ENCODE measurements at places on chromosomes 3 and 15.

- no peak for DNase-seq
Observed at GRCh38 chr15:98745650-98746374, 97.5 kb downstream of the IGF1R start.

DNA sequence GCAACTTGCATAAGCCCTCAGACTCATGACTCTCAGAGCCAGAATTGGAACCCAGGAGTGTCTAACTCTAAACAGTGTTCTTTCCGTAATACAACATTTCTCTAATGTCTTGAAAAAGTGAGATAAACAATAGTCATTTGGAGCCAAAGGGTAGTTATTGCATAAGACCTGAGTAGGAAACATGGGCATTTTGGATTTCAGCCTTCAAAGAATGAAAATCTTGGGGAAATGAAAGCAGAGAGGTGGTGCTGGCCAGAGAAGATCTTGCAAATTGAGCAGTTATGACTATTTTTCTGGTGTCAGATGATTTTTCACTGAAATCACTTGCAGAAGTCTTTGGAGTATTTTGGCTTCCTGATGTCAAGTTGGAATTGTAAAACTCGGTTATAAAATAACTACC is 379.4 kb downstream of the DIPK2A start:
- no peak for DNase-seq

GRCh38 chr3:108152274-108152673 is 61.4 kb upstream of the CD47 start:
- DNase-seq, result no peak

DNA sequence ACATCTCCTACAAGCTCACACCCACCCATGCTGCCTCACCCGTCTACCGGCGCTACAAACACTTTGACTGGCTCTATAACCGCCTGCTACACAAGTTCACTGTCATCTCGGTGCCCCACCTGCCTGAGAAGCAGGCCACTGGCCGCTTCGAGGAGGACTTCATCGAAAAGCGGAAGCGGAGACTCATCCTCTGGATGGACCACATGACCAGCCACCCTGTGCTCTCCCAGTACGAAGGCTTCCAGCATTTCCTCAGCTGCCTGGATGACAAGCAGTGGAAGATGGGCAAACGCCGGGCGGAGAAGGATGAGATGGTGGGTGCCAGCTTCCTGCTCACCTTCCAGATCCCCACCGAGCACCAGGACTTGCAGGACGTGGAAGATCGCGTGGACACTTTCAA is 2.1 kb downstream of the SNX33 start:
- no peak for DNase-seq

- no peak for DNase-seq
Observed at GRCh38 chr15:81859737-81860516, 185.9 kb downstream of the MEX3B start.

DNA sequence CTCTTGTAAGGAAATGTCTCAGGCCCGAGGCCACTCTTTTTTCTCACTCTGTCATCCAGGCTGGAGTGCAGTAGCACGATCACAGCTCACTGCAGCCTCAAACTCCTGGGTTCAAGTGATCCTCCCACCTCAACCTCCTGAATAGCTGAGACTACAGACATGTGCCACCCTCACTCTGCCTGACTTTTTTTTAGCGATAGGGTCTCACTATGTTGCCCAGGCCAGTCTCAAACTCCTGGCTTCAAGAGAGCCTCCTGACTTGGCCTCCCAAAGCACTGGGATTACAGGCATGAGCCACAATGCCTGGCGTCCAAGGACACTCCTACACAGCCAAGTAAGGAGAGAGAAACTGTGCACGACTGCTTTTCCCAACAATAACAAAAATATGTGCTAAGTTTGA is 7.6 kb downstream of the ZNF445 start:
- no peak for DNase-seq

- DNase-seq, result no peak
Observed at GRCh38 chr3:61114316-61114953, 136.8 kb downstream of the FHIT start.

DNA sequence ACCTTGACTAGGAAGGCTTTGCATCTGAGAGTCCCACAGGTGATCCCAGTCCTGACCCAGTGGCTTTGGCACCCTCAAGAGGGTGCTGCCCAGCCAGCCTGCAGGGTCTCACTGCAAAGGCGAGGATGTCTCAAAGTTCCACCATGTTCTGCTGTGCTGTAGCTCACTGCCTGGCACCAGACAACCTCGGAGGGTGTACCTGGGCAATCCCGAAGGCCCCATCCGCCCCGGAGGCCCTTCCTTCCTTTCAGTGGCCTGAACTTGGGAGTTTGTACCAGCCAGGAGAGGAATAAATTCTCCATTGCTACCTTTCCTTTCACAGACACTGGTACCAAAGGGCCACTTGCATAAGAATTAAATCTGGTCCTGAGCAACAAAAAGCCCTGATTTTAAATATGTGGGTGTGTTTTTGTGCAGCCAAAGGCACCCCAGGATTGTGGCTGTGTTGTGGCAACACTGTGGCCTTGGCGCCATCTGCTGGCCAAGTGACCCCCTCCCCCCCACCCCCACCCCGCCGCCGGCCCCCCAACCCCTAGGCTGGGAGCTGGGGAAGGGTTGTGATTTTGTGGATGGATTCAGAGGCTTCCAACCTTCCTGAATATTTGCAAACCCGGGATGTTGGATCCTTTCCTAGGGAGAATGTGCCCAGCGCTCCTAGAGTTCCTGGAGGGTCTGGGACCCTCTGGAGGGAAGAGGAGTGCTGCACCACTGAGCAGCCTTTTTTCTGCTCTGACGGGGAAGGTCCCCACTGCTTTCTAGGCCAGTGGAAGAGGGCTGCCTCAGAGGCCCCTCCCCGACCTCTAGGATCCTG is 9.7 kb upstream of the PTPN23 start:
- no peak for DNase-seq

GRCh38 chr3:185722881-185723280 is 102.0 kb downstream of the IGF2BP2 start:
- DNase-seq, result no peak

- DNase-seq, result no peak
Observed at GRCh38 chr3:49644684-49645083, 29.5 kb upstream of the APEH start.

GRCh38 chr3:153070511-153070868 is 91.5 kb upstream of the RAP2B start:
- DNase-seq, result no peak

- DNase-seq, result peak; percentile 44
Observed at GRCh38 chr3:121648219-121648958, 12.3 kb downstream of the HCLS1 start.

GRCh38 chr3:12974334-12974733 is 98.9 kb downstream of the IQSEC1 start:
- no peak for DNase-seq

DNA sequence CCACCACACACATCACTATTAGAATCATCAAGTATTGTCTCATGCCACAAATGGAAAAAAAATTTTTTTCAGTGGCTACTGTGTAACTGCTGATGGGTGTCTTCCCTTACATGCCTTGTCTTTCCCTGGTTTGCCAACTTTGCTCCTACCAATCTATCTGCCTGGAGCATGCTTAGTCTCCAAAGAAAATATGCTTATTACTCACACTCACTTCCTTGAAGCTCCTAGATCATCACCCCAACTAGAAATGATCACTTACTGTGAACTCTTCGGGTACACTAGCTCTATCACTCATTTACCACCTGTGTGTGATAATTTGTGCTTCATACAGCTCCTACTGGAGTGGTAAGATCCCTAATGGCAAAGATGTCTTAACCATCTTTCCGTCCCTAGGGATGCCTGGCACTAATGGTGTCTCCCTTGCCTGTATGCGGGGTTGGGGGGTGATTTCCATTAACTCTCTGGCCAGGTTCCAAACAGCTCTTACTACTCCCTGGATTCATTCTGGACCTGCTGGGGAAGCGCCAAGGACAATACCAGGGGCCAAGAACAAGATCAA is 799 bp downstream of the VPS33B start:
- DNase-seq, result no peak

GRCh38 chr3:41651718-41652117 is 310.2 kb downstream of the ULK4 start:
- no peak for DNase-seq

DNA sequence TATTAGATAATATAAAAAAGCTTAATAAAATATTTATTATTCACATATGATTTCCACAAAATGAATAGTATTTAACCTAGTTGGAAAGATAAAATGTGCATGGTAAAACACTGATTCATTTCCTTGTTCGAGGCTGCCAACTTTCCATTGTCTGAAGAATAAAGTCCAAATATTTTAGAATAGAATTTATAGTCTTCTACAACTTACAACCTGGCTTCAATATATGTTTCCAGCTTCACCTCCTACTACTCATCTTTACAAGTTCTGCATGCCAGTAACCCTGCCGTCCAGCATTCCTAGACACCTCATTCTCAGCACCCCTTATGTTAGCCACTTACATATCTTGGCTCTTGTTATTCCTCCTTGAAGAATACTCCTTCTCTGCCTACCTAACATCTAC is 244.5 kb downstream of the FGF12 start:
- DNase-seq, result no peak

DNA sequence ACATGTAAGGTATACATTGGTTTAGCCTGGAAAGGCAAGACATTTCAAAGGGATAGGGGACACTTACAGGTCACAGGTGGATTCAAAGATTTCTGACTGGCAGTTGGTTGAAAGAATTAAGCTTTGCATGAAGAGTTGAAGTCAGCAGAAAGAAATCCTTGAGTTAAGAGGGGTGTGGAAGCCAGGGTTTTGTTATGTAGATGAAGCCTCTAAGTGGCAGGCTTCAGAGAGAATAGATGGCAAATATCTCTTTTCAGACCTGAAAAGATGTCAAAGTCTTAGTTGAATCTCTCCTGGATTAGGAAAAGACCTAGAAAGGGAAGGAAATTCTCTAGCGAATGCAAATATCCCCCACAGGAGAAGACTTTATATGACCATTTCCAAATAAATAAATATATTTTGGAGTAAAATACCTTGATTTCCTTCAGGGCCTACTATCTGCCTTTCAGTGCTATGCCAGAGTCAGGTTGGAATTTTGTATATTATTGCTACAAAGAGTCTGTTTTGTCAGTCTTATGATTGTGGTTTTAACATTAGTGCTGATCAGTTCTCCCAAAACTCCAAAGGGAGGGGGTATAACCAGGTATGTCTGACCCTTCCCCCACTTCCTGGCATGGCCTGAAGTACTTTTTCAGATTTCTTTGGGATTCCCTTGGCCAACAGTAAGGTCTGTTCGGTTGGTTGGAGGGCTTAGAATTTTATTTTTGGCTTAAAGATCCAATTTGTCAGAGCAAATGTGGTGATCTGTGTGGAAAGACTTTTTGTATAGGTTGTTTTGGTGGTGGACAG is 286.4 kb downstream of the LRTM1 start:
- no peak for DNase-seq

DNA sequence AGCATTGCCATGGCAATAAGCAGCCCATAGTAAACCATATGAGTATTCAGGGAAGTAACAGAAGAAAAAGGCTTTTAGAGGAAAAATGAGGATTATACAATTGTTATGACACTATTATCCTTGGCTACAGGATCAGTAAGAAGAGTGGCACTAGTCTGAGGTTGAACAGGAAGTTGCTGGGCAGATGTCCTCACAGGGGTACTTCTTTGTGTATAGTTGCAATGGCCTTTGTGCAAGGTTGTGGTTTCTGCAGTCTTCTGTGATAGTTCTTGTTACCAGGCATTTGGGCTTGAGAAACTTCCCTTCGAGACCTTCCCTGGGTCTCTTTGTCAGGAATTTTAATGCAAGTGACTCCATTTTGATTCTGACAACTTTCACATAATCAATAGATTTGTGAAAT is 100.6 kb upstream of the ATP11B start:
- DNase-seq, result no peak

DNA sequence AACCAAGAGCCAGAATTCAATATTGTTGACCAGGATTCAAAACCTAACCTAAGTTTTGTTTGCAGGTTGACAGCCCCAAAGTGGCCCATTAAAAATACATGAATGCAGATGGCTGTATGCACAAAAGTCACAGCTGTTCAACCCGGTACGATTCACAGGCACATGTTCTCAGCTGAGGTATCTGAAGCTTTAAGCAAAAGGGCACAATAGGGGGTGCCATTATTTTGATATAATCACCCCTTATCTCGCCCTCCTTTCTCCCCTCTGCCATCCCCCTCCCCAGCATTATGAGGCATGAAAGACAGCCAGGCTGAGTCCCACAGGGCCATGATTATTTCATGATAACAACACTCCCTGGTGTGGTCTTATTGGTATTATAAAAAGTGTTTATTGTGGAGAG is 264.9 kb downstream of the EBLN2 start:
- no peak for DNase-seq

- no peak for DNase-seq
Observed at GRCh38 chr15:85108136-85108535, 126.5 kb downstream of the PDE8A start.

GRCh38 chr3:72818905-72819304 is 29.3 kb downstream of the SHQ1 start:
- no peak for DNase-seq

- DNase-seq, result no peak
Observed at GRCh38 chr3:23440416-23441294, 237.5 kb downstream of the UBE2E2 start.

DNA sequence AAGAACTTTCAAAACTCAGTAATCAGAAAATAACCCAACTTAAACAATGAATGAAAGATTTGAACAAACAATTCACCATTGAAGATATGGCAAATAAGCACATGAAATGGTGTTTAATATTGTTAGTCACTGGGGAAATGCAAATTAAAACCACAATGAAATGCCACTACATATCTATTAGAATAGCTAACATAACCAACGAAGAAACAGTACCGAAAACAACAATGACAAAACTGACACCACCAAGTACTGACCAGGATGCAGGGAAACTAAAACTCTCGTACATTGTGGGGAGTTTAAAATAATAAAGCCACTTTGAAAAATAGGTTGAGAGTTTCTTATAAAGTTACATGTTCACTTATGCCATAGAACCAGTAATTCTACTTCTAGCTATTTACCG is 69.1 kb downstream of the KBTBD8 start:
- no peak for DNase-seq

- DNase-seq, result no peak
Observed at GRCh38 chr3:53169832-53170324, 8.9 kb downstream of the PRKCD start.

DNA sequence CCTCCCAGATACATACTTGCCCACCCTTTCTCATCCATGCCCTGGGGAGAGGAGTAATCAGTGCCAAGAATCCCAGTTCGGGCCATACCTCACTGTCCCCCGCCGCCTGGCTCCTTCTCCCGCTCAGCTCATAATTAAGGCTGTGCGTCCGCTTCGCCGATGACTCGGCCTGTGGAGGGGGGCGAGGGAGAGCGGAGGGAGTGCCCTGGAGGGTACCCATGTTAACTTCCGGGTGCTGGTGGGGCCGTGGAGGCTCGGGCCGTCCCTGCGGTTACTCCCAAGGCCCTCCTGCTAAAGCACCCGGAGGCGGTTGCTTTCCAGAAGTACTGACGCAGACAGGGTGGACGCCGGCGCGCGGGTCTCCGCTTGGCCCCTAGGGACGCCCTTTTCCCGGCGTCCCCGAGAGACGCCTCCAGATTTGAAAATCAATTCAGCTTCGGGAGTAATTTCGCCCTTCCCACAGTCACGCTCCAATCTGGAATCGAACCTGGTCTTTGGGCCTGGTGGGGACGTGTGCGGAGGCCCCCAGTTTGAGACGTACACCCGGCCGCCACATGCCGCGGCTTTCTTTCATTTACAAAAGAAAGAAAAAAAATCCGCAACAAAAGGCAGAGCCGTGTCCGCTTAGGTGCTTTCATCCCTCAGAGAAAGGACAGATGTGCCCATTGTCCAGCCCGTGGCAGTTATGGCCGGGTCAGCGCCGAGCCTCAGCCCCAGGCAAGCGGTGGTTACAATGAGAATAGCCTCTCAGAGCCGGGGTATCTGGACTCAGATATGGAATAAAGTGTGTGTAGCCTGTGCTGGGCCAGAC is 1.0 kb upstream of the ONECUT1 start:
- DNase-seq, result no peak

All from hippocampal formation (tissue), 2 donors.